NK-92 treated with Interleukin-12 subunit alpha and Interleukin-12 subunit beta, amount 100 ng/mL, for 24 hours (cell line): ENCODE measurements at places on chromosomes 16 and 17.

GRCh38 chr17:63096426-63096825 lies 130.4 kb downstream of the TANC2 start:
- DNase-seq: no peak

DNA sequence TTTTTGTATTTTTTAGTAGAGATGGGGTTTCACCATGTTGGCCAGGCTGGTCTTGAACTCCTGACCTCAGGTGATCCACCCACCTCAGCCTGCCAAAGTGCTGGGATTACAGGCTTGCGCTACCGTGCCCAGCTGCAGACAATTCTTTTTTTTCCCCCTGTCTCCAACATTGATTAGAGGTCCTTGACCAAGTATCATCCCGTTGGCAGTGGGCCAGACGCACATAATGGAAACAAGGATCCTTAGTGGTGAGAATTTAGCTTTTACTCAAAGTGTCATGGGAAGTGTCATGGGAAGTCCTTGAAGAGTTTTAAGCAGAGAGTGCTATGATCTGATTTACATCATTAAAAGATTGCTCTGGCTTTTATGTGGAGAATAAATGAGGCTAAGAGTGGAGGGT lies 2.1 kb upstream of the FBXO47 start:
- no peak for DNase-seq

DNA sequence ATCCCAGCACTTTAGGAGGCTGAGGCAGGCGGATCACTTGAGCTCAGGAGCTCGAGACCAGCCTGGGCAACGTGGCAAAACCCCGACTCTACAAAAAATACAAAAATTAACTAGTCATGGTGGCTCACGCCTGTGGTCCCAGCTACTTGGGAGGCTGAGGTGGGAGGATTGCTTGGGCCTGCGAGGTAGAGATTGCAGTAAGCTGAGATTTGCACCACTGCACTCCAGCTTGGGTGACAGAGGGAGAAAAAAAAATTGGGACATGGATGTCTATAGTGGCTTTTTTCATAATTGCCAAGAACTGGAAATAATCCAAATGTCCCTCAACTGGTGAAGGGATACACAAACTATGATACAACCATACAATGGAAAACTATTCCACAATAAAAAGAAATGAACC lies 28.6 kb downstream of the OSBPL7 start:
- DNase-seq: no peak

DNA sequence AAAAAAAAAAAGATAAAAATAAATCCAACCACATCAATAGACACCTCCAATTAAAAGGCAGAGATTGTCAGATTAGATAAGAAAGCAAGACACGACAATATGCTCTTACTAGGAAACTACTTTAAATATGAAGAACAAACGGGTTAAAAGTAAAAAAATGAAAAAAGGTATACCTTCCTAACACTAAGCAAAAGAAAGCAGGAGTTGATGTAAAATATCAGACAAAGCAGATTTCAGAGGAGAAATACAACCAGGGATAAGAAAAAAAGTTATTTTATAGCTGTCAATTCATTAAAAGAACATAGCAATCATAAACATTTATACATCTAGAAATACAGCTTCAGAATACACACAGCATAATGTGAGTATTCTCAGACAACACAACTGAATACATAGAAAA lies 49.7 kb upstream of the CCDC182 start:
- DNase-seq: no peak

GRCh38 chr16:23595951-23596720 lies at the start of gene NDUFAB1:
NDUFAB1 (minus strand) TSS chr16:23596316; CDS start chr16:23596290, 26 bp downstream.
- DNase-seq: peak; percentile 82

DNA sequence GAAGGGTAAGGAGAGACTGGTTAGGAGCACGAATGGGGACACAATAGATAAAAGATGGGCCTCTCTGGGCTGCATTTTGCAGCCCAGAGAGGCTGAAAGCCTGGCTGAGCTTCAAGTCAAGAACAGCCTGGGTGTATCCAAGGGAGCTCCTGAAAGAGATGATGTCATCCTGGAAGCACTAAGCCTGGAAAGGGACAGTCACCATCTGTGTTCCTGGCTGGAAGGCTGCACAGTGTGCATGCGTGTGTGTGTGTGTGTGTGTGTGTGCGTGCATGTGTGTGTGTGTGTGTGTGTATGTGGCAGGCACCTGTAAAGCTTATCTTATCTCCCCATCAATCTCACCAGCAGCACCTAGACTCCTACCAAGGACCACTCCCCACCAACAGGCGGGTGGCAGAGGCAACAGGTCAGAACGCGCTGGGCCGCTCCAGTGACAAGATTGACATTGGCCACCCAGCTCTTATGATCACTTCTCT lies 44.1 kb downstream of the COG7 start:
- DNase-seq: no peak

DNA sequence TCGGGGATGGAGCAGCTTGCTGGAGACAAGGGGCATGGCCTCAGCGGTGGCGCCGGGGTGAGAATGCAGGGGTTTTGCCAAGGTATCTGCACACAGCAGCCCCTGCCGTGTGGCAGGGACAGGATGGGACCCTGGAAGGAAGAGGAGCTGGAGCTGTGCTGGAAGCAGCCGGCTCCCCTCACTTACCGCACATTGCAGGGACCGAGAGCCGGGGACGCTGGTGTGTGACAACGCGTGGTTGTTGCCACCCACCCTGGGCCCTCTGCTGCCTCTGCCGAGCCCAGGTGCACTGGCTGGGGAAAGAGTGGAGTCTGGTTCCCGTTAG lies 3.0 kb downstream of the NUBP2 start:
- no peak for DNase-seq

GRCh38 chr17:1766382-1767135 lies 4.7 kb downstream of the SERPINF1 start:
- no peak for DNase-seq

DNA sequence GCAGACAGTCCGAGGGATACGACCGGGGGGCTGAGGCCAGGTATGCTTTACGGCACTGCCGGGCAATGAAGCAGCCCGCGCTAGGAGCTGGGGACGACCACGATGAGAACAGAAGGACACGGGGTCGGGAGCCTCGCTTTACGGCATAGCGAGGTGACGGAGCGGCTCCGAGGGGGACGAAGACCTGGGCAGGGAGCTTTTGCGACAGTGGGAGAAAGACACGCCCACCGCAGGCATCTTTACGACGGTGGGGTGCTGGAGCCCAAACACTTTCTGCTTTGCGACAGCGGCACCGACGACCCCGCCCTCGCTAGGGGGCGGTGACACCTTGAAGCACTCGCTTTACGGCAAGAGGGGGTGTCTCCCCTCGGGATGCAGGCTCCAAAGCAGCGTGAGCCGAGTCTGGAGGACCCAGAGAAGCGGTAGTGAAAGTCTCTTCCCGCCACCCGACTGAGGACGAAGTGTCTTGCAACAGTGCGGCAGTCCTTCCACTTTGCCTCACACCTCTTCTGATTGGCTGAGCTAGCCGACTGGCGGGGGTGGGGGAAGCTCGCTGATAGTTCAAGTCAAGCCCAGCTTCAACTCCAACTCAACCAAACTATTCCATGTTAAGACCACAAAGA lies 350 bp upstream of the NEURL4 start:
- peak; percentile 85 for DNase-seq

DNA sequence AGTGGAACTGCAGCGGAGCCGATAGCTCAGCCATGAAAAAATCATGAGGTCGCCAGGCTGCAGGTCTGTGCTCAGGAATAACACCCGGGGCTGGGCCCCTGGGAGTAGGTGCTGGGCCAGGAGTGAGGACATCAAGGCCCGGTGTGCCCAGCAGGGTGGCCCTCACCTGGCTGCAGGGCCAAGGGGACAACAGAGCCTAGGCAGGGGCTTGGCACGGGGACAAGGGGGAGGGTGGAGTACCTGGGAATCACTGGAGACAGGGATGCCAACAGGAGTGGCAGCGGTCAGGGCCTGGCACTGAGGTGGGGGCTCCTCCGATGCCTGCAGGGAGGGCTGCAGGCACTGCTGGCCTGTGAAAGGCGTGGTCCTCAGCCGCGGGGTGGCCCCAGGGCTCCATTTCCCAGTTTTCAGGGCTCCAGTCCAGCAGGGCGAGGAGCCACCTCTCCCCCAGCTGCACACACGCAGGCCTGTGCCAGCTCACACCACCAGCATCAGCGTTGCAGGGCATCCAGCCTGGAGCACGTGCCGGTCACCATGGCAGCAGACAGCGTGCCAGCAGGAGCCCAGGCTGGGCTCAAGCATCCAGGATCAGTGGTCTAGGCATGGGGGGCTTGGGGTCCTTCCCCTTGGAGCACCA lies 4.7 kb upstream of the FSCN2 start:
- DNase-seq: no peak

DNA sequence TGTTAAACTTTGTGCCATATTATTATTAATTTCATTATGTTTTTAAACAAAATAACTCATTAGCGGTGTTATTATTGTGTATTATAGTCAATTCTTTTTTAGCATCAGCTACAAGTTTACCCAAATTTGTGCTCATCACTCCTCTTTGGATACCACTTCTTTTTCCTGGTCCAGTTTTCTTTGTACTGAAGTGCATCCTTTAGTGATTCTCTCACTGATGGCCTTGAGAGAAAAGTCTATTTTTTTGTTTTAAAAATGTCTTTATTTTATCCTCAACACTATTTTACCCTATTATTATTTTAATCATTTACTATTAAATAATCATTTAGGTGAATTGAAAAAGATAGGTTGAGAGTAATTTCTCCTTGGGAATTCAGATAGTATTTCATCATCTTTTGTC lies 99.2 kb downstream of the RGS9 start:
- DNase-seq: no peak

GRCh38 chr17:60106340-60107059 lies 27.8 kb upstream of the HEATR6 start:
- no peak for DNase-seq

- DNase-seq: no peak
Measured at GRCh38 chr16:1537763-1538289, 4.4 kb downstream of the TMEM204 start.

DNA sequence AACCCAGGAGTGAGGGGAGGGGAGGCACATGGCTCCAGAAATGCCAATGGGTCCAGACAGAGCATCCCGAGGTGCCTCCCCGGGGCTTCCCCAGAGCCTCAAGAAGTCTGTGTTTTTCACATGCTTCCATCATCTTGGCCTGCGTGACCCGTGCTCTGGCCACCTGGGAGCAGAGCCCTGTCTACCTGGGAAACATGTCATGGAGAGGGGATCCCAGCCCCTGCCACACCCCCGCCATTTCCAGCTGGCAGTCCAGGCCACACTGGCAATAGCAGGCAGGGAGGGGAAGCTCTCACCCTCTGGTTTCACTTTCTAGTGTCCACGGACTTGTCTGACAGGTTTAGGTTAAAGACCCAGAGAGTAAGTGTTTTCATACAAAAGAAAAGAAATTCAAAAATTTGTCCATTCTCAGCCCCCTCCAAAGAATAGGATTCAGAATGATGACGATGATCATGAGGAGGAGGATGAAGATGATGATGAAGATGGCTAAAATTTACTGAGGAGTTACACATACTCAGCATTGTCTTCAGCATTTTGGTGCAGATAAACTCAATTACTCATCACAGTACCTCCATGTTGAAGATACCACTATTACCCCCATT lies 9.0 kb downstream of the SMIM5 start:
- DNase-seq: no peak

DNA sequence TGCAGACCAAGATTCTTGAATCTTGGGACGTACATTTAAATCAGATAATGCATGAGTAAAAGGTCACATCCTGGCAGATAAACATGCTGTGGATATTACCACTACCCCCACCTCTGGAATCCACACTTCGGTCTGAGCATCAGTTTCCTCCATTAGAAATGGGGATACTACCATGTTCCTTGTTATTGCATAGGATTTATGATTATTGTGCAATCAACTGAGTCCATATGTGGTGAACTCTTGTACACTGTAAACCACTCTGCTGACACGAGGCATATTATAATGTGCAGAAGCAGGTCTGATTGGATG lies 108.7 kb downstream of the VAT1L start:
- DNase-seq: no peak

DNA sequence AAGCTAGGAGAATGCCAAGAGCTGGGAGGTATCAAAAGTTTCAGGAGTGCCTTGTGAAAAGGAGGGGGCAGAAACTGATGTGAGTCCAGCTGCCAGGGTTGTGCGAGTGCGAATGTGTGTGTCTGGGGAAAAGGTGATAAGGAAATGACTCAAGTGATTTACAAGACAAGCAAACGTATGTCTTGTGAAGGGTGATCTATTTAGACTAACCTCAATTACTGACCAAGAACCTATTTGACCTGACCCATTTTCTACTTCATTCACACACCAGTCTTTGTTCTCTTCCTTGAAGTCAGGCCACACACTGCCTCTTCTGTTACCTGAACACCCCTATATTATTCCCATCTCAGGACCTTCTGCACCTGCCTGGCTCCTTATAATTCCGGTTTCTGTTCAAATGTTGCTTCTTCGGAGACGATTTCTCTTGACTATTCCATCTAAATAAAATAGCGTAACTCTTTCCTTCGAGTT lies 1.0 kb downstream of the GDE1 start:
- DNase-seq: peak; percentile 19

GRCh38 chr16:72753881-72754280 lies 294.0 kb downstream of the ZFHX3 start:
- DNase-seq: no peak

DNA sequence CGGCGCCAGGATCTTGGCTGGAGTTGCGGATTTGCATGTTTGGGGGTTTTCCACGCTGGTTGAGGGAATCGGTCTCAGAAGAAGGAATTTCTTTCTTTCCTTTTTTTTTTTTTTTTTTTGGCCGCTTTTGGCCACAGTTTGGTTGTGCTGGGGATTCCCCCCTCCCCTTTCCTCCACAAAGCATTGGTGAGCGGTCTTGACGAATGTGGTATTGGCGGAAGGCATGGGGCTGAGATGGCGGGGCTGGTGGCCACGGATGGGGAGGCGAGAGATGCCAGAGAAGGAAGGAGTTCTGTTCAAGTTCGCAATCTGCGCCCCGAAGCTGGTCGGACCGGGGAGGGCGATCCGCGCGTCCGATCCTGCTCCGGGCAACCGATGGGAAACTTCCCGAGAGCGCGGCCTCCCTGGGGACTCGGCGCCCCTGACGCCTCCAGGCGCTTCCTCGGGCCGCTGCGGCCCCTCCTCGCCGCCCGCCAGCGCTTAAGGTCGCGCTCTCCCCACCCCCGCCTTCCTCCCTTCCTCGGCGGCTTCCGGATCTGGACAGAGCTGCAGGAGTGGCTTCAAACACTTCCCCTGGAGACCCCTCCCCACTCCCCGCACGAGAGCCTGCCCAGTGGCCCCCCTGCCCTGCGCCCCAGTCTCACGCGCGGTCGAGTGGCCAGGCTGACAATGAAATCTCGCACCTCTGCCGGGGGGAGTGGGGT lies 43.2 kb downstream of the RAI1 start:
- no peak for DNase-seq

GRCh38 chr17:42928714-42929496 lies 28.3 kb downstream of the G6PC1 start:
- no peak for DNase-seq

DNA sequence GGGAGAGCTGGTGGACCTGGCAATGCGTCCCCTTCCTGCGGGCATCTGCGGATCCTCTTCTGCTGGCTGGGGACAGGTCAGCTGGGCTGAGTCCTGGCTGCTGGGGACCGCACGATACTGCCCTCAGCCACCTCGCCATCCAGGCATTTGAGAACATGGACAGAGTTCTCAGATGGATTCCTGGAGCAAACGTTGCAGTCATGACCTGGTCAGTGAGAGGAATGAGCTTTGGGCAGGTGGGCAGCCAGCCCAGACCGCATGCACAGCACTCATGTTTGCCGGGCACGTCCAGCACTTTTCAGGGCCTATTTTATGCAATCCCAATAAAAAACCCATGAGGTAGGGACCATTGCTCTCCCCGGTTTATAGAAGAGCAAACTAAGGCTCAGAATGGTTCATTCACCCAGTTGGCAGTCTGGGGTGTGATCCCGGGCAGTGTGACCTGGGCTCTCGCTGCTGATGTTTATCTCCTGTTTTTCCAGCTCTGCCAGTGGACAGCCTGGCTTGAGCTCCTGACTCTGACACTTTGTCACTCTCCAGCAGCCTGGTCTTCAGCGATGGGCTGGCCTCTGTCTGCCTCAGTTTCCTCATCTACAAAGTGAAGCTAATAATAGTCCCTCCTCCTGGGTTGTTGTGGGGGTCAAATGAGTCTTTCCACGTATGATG lies 294.7 kb downstream of the IRF8 start:
- no peak for DNase-seq
